ENCODE measurements at places on chromosomes 2 and 18. TPM values are rescaled to one million over a fixed set of nuclear protein-coding genes. Genes with fewer than 3 reads are reported as not detected.
A peak's percentile ranks its signal among the peaks of the same experiment; 100 is the strongest.

FRZB gene
- total RNA-seq: 1.8 TPM

ALK gene
- total RNA-seq: 0.26 TPM

MYO3B gene
- total RNA-seq: not detected

ONECUT2 gene
- total RNA-seq: 0.04 TPM

DNA sequence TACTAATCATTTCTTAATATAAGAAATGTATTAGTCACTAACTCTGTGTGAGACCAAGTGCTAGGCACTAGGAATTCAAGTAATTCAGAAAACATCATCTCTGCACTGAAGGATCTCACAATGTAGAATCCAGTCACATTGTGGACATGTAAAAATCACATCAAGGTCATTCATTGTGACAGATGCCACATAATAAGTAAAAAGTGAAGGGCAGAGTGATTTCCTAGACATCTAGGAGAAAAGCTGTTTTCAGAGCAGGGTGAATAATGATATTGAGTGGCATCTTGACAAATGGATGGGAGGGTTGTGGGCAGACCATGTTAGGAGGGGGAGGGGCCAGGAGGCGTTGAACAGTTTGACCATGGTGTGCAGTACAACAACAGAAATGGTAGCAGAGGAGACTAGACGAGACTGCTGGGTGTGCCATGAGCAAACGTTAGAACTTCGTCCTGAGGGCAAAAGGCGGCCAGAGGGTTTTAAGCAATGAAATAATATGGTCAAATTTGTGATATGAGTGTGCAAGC, 93.8 kb downstream of the DTNA start:
- no peak for DNase-seq
- H3K27me3 ChIP-seq: no peaks in the 10 kb centered on the region
- H3K36me3 ChIP-seq: peaks cover 5% of the 10 kb centered on the region
- no peak overlapping the region for H3K27ac ChIP-seq
- no peak overlapping the region for H3K4me3 ChIP-seq

DNA sequence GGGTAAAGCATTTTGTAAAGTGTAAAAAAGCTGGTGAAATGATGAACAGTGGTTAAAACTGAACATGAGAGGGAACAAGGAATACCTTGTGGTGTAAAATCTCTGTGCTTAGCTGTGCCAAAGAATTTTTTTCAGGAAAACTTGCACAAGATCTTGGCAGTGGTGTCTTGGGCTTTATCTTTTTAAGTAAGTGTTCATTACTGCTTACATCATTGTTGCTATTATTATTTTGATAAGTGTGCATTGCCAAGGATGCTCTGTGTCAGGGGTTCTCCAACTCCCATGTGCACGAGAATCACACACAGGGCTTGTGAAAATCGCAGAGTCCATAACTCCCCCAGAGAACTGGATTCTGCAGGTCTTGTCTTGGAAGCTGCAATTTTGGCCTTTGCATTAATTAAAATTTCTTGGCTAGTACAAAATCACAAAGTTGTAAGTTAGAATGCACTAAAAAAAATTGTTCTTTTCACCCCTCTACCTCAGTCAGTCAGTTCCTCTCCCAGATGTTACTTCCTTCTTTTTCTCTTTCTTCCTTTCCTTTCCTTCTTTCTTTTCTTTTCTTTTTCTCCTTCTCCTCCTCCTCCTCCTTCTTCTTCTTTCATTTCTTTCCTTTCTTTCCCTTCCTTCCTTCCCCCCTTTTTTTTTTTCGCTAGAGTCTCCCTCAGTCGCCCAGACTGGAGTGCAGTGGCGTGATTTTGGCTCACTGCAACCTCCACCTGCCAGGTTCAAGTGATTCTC, 37.8 kb downstream of the GATA6 start:
- H3K4me1 ChIP-seq: no peaks in the 10 kb centered on the region
- peak overlapping the region; percentile 73 for H3K27ac ChIP-seq
- no peak for DNase-seq
- peaks cover 1% of the 10 kb centered on the region for H3K36me3 ChIP-seq
- no peaks in the 10 kb centered on the region for H3K27me3 ChIP-seq
- H3K4me3 ChIP-seq: no peak overlapping the region

- H3K27me3 ChIP-seq: no peaks in the 10 kb centered on the region
- DNase-seq: no peak
- no peaks in the 10 kb centered on the region for H3K36me3 ChIP-seq
- no peaks in the 10 kb centered on the region for H3K4me1 ChIP-seq
- no peak overlapping the region for H3K27ac ChIP-seq
Measured at GRCh38 chr2:230893841-230894781, 29.4 kb downstream of the ITM2C start.

- H3K4me3 ChIP-seq: no peak overlapping the region
- no peaks in the 10 kb centered on the region for H3K36me3 ChIP-seq
- H3K27me3 ChIP-seq: no peaks in the 10 kb centered on the region
- no peak overlapping the region for H3K27ac ChIP-seq
- no peaks in the 10 kb centered on the region for H3K4me1 ChIP-seq
Measured at GRCh38 chr2:171169839-171170238, 9.1 kb upstream of the TLK1 start.

- H3K27ac ChIP-seq: no peak overlapping the region
- DNase-seq: no peak
- H3K4me3 ChIP-seq: no peak overlapping the region
- no peaks in the 10 kb centered on the region for H3K27me3 ChIP-seq
Measured at GRCh38 chr18:59733421-59733820, 36.2 kb upstream of the CCBE1 start.

Data from right atrium auricular region (tissue), 2 donors.